Stimulated activated CD4-positive, alpha-beta T cell treated with anti-CD3 and anti-CD28 coated beads, Interleukin-1b, Interleukin-23, amount 100 ng/mL, for 1 hour (primary cell): ENCODE measurements at places on chromosomes 13 and 19.
A peak's percentile ranks its signal among the peaks of the same experiment; 100 is the strongest.

- no peak for DNase-seq
Observed at GRCh38 chr13:74966814-74967424, 515.0 kb downstream of the TBC1D4 start.

DNA sequence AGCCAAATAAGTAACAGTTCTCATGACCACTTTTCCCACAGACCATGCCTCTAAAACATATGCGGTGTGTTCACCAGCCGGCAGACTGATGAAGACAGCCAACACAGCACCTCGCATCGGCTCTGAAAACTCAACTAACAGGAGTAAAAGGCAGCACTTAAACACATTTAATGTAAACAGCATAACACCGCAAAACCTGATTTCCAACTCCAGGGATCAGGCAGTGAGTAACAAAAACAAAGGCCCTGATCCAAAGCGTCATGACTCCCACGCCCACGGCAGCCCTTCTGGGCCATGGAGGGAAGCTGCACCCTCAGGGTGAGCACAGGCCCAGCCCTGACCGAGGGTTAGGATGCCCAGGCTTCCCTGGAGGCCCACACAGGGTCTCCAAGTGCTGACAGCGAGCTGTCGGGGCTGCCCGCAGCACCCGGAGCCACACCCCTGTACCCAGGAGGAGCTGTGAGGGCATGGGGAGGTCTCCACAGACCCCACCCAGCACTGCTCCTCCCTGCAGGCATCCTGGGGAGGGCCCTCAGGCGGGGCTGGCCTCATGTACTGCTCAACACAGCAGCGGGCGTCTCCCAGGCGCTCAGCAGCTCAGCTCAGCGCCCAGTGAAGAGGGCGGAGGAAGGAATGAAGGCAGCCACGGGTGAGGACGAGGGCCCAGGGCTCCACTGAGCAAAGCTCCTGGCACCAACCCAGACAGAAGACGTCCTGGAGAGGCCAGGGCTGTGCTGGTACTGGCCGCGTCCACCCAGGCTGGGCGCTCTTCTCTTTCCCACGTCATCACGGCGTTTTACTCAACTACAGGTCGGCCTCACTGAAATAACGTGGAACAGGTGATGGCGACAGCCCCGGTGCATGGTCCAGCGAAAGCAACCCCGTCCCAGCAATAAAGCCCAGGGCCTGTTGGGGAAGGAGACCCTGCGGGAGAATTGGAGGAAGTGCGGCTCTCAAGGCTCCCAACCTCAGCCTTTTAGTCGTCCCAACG, 53.7 kb downstream of the RASA3 start:
- DNase-seq, result no peak

- DNase-seq, result no peak
Observed at GRCh38 chr13:23547000-23547590, 23.1 kb upstream of the TNFRSF19 start.

DNA sequence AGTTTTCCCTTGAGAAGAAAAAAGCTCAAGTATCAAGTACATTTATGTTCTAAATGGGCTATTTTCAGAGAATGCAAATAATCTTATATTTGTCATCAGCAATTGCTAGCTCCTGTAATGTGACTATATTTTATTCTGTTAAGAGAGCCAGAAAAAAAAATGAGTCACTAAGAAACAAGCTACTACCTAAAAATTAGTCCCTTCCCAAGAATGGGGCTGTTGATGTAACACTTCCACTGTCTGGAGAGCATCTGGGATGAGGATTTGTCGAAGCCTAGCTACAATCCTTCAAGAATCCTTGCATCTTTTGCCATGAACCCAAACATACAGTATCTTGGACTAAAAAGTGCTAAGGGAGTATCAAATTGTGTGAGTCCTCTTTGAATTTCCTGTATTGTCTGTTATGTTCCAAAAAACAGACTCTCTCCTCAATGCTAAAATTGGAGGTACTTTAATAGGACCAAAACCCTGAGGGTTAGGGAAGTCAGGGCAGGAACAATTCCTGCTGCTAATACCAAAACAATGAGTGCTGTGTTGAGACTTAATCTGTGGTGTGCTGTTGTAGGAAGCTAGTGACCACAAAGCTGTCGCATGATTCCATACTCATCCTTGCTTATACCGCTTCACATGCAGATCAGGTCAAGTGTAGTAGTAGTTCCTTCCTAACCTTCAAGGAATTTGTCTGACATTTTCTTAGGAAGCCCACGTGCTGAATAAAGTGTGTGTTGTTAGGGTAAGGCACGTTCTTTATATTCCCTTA, 4.9 kb upstream of the ZC3H13 start:
- no peak for DNase-seq

- DNase-seq, result no peak
Observed at GRCh38 chr13:19861762-19862161, 1.7 kb downstream of the ZMYM5 start.

GRCh38 chr13:34357435-34358232, 539.7 kb downstream of the RFC3 start:
- no peak for DNase-seq

DNA sequence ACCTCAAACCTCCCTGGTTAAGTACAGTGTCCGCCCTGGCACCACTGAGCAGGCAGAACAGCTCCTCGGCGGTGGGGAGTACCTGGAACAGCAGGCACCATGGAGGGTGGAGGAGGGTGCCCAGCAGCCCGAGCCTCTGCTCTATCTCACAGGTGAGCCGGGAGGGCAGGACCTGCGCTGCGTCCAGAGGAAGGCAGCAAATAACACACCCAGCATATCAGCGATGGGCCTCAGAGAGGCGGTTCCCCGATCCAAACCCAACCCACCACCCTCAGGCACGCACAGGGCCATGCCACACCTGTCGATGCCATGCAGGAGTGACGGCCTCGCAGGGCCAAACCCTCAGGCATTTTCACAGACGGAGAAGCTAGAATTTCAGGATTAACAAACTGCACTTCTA, 11.8 kb downstream of the PEPD start:
- DNase-seq, result no peak

DNA sequence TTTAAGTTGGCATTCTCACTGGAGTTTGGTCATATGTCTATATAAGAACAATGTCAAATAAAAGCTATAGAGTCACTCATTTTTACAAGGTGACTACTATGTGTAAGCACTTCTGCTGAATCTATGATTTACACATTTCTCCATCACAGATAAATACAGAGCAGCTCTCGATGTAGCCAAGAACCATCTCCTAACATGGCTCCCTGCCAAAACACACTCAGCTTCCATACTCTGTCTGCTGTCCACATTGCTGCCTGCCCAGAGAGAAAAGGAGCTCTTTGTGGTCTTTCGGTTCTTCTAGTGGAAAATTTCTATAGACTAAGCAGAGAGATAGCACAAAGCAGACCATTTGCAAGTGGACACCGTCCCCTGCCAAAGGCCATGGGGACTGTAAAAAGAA, 190.9 kb upstream of the KLF12 start:
- no peak for DNase-seq

DNA sequence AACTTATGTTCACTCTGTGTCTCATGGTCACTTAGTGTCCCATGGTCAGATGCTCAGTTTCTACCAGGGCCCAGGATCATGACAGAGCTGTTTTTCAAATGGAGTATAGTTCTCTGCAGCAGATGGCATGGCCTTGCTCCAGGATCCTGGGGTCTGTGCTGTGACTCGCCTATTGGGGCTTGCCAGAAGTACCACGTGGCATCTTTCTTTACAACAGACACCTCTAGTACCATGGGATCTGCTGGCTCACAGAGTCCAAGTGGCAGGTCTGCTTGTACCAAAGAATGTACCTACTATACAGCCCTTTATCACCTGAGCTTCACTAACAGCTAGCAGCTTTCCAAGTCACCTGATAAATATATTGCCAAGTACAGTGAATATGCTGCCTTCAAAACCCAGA, 6.0 kb upstream of the RNF6 start:
- DNase-seq, result no peak

DNA sequence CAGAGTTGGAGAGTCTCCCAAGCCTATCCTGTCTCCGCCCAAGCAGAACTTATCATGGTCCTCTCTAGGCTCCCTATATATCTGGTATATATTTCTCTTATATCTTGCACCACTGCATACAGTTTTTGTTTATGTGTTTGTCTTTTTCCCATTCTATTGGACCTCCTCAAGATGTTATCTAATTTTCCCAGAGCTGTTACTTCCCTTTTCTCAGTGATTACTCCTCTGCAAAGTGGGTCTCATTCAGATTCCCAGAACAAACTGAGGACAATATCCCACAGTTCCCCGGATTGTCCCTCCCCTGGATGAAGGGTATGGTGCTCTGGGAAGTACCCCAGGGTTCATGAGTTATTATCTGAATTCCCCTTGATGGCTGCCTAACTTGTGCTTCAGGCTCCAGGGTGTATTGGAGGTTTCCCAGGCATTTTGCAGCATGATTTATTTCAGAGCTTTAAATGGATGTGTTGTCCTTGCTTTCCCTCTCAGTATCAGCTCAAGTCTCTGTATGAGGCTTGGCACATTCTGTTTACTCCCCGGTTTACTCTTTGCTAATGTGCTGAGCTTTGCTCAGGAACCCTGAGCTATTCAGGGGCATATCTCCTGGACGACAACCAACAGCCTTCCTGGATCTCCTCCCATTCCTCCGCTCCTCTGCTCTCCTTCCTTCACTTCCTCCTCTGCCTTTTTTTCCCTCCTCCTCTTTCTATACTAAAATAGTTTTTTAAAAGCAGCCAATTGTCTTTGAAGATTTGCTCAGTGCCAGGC, 329.3 kb downstream of the SPRY2 start:
- DNase-seq, result no peak

- peak; percentile 58 for DNase-seq
Observed at GRCh38 chr19:40598121-40598917, 2.9 kb upstream of the LTBP4 start.

DNA sequence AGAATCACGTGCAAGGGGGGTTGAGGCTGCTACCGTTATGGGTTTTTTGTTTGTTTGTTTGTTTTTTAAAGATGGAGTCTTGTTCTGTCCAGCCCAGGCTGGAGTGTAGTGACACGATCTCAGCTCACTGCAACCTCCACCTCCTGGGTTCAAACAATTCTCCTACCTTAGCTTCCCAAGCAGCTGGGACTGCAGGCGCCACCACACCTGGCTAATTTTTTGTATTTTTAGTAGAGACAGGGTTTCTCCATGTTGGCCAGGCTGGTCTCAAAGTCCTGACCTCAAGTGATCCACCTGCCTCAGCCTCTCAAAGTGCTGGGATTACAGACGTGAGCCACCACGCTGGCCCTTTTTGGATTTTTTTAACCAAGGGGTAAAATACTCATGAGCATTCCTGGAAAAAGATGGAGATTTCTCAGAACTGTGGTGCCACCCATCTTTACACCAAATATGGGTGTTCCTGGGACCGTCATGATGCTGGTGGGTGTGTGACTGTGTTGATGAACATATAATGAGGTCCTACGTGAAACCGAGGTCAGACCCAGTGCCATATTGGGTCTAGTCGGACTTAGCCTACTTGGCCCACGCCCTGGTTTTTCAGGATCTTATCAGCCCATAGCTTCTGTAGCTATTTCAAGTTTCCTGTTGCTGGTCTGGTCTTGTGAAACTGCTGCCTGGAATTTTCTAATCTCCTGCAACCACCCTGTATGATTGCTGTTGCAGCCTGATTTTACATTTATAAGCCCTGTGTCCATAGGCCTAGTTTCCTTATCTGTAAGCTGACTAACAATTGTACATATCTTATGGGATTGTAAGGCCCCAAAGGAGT, 6.2 kb downstream of the PPP1R15A start:
- no peak for DNase-seq

- no peak for DNase-seq
Observed at GRCh38 chr19:33799476-33799875, 2.8 kb downstream of the KCTD15 start.

GRCh38 chr19:5698635-5699422, 8.7 kb downstream of the RPL36 start:
- DNase-seq, result no peak

DNA sequence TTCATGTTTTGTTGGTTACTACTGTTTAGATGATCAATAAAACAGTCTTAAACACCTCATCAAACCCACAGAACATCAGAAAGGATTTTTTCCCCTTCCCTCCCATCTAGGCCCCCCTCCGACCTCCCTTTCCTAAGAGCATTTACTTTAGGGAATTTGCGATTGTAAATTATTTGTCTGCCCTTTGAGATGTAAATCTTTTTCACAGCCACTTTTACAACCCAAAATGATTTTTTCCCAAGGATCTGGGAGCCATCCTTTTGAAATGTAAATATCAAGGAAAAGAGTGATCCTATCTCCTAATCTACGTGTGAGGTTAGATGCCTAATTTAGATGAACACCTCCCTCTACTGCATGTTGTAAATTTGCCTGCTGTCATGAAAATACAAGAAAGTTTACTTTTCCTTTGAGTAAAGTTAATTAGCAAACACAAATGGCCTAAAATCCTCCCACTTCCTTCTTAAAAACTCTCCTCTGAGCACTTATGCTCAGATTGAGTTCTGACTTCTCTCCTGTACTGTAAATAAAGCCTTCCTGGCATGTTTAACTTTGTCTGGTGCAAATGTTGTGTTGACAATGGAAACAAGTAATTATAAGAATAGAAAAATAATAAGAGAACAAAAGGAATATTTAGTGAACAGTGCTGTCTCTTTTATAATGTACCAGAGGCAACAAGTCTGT, 1646.9 kb upstream of the SPRY2 start:
- no peak for DNase-seq

GRCh38 chr13:84126671-84127171, 244.4 kb upstream of the SLITRK1 start:
- no peak for DNase-seq

DNA sequence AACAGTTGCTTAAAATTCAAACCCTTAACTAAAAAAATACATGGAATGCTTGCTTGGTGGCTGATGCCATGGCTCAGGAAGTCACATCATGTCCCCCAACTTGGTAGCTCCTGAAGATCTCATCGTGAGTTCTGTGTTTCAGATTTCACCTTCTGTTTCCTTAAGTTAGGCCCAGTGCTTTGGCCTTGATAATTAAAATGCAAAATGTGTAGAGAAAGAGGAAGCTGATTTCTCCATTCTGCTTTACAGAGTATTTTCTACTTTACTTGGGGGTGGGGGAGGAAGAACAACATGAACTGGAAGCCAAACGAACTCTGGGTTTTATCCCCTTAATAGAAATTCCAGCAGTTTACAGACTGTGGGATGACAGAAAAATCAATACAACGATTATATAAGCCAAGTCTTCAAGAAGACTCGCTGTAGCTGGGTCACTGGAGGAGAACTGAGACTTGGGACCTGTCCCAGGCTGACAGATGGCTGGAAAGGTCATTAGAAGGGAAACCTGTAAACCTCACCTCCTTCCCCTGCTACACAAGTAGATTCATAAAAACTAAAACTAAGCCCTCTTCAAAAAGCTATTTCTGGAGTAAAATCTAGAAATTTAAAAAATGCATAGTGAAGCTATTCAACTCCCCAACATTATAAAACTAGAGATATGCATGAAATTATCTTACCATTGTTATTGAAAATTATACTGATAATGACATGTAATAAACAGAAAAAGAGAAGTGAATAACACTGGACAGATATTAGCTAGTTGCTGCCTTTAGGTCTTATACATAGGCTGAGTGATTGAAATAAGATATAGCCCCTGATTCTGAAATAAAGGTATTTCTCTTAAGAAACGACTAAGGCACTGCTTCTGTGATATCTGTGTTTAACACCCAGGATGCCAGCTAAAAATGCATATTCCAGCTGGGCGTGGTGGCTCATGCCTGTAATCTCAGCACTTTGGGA, 22.1 kb upstream of the GGACT start:
- no peak for DNase-seq

- DNase-seq, result no peak
Observed at GRCh38 chr19:10796653-10797052, 39.4 kb downstream of the TMED1 start.
